ENCODE measurements at places on chromosomes 16 and 17.

DNA sequence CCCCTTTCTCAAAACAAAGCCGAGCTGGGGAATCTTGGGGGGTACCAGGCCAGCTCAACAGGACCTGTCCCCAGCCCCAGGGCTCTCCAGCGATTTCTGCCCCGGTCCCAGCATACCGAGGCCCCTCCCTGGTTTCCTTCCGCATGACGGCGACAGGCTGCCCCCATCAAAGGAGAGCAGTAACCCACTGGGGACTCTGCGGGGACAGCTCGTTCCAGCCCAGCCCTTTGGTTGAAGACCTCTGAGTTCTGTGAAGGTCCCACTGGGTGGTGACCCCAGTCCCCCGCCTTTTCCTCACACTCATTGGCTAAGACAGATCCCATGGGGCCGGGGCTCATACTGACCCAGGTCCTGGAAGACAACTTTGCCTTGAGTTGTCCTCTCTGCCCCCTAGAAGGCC is 4.1 kb downstream of the SMTNL2 start:
- DNase-seq, result no peak

GRCh38 chr16:83533193-83533592 is 274.6 kb upstream of the HSBP1 start:
- no peak for DNase-seq

GRCh38 chr17:3046753-3047152 is 16.7 kb downstream of the OR1D5 start:
- no peak for DNase-seq

- DNase-seq, result no peak
Measured at GRCh38 chr16:2358811-2359210, 18.3 kb upstream of the ABCA3 start.

DNA sequence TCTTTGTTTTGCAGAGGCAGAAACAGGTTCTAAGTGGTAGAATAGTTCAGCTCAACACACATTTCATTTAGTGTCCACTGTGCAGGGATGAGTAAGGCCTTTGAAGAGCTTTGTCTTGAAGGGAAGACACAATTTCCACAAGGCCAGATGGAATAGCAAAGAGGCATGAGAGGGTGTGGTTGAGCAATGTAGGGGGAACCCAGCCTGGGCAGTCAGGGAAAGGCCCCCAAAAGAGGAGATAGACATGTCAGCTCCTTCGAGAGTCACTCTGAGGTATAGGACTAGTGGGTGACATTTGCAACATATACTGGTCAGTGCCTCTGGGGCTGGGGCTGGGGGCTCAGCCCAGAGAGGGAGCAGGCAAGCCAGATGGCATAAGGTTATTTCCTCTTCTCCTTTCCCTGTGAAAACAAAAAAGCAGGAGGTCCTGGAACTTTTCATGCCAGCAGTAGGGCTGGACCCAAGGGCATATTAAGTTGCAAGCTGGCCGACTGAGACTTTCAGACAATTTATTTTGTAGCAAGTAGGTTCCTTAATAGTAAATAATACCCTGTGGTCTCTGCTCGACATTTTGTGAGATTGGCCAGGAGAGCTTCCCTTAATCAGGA is 7.1 kb downstream of the ALKBH5 start:
- no peak for DNase-seq

- DNase-seq, result no peak
Measured at GRCh38 chr17:82173351-82174041, 39.1 kb downstream of the CCDC57 start.
